Ascending aorta (tissue), 2 donors: ENCODE measurements at places on chromosomes 2 and 18. TPM values are rescaled to one million over a fixed set of nuclear protein-coding genes. Genes with fewer than 3 reads are reported as not detected.
A peak's percentile ranks its signal among the peaks of the same experiment; 100 is the strongest.

DNA sequence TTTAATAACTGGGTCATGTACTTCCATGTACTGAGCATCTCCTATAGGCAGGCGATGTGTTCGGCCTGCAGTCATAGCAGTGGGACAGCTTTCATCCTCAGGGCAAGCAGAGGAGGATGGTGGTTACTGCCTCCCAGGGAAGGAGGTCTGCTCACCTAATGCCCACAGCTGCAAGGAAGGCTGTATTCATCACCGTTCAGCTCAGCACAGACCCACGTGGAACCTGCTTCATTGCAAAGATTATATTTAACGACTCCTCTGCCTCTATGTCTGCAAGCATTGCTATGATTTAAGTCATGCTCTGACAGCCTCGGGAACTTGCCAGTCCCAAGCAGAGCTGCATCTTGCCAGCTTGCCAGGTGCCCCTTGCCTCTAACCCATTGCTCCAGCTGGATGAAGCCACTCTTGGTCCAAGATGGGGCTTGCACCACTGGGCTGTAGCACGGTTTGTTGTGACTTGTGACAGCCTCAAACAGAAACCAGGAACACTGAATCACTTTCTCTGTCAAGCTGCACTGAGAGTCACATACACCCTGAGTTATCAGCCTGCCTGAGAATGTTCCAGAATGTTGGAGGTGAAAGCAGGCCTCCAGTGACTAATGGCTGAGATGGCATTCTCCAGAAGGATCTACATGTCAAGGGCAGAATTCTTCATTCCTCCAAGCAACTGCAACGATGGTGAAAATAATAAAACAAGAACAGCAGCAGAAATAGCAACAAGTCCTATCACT, 651.1 kb upstream of the ID2 start:
- DNase-seq: no peak

DNA sequence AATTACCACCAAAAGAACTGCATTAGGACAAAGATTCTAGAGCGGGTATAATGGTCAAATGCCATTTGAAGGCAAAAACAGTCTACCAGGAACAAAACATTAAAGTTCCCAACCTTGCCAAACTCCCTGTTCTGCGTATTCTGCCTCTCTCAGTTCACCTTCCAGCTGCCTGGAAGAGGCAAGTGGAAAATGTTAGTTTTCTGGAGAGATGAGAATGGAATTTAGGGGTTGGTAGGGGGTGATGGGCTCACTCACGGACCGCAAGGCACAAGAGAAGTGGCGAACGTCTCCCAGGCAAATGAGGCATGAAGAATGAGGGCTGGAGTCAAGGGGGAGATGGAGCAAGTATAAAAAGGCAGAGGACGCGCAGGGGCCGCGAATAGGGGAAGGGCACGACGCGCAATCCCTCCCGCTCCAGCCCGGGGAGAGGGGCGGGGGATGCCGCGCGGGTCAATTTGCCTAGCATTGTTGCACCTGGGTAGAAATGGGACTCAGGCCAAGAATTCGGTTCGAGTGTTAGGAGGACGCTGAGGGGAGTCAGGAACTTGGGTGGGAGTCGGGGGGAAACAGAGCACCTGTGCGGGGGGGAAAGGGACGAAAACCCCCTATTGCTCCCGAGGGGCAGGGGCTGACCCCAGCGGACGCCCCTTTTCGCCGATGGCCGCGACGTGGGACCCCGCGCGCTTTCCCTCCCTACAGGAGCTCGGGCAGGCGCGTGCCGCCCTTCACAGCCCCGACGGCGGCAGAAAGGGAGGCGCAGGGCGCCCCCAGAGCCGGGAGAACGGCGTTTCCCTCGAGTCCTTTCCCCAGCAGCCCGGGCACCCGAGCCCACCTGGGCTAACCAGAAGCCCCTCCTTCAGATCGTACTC, 573 bp downstream of the PAIP2B start:
- DNase-seq: no peak

- no peak for DNase-seq
These were observed 18.5 kb upstream of the SEMA4C start for GRCh38 chr2:96888072-96889011.

DNA sequence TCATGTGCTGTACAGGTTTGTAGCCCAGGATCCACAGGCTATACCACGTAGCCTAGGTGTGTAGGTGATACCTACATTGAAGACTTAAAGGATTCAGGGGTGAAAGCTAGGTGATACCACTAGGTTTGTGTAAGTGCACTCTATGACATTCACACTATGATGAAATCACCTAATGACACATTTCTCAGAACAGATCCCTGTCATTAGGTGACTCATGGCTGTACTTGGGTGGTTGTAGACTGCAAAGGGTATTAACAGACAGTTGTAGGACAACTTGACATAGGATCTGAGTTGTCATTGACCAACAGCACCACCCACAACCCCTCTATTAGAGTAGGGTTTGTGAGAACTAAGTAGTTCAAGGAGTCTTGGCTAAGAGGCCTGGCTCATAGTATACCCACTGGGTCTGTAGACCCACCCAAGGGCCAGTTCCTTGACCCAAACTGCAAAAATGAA, 27.7 kb upstream of the SMCHD1 start:
- DNase-seq: no peak

DNA sequence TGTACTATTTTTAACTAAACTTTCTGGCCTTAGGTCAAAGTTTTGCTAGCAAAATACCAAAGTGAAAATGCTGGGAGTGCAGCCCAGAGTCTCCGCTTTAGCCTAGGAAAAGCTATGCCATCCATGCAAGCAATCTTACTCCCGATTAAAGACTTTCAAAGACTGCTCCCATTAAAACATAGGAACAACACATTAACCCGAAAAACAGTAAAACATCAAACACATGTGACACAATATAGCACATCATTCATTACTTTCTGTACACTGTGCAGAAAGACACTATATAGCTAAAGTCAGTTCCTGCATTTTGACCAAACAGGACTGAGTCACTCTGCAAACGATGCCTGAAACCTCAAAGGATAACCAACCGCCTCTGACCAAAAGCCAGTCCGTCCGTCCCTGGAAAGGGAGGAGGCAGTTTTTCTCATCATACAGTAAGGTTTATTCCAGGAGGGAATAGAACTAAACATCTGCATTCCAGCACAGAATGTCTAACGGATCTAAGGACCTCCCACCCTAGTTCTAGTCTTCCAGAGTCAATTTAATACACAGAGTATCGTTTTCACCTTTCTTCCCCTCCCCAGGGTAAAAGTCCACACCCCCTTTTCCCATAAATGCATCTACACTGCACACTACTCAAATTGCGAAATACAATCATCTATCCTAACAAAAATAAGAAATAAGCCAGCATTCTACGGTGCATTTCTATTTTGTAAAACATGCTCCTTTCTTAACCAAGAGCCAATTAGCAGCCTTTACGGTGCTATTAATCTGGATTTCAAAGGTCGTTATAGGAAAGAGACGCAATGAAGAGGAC, 1.7 kb downstream of the ROCK2 start:
- DNase-seq: peak; percentile 70

TMEM37 gene
- total RNA-seq: 2.3 TPM

KIF1A gene
- total RNA-seq: 0.11 TPM

POTEJ gene
- total RNA-seq: not detected

COL3A1 gene
- 411 TPM for total RNA-seq

DNA sequence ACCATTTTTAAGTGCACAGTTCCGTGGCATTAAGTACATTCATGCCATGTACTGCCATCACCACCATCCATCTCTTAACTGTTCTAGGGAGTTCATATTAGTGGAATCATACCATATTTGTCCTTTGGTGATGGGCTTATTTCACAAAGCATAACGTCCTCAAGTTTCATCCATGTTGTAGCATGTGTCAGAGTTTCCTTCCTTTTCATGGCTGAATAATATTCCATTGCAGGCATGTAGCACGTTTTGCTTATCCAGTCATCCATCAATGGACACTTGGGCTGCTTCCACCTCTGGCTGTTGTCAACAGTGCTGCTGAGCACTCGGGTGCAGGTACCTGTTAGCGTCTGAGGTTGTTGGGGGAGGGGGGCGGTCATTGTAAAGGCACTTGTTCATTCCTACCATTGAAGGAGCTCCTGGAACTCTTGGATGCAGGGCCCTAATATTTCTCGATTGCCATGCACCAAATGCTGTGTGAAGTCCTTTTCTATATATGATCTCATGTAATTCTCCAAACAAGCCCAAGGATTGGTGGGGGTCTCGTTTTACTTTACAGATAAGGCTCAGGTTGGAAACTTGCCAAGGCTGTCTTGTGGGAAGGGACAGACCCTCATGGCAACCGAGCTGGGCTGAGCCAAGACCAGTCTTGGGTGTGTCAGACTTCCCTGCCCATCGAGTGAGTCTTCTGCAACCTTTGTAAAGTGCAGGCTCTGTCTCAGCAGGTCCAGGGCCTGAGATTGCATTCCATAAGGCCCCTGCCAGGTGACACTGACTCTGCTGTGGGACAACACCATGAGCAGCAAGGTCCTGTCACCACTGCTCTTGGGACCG, 42.9 kb upstream of the SH3RF3 start:
- no peak for DNase-seq

DNA sequence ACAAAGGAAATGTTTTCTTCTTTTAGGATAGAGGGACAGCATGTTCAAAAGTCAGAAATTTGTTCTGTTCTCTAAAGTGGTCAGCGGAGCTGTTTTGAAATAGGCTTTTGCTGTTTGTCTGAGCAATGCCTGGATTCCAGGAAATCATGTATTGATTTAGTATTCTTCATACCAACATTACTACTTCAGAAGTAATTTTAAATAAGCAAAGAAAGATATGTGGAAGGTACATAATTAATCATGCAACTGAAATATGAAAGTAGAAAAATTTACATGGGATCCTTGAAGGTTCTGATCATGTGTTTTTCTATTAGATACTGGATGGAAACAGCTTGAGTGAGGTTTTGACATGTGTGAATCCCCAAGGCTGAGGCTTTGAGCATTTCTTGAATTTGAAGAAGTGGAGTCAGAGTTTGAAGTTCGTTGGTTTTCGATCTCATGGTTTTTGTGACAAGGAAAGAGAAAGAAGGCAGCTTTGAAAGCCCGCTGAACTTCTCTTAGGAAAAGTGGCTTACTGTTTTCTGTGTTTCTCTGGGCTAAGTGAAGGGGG, 220.0 kb downstream of the LDLRAD4 start:
- DNase-seq: no peak

DNA sequence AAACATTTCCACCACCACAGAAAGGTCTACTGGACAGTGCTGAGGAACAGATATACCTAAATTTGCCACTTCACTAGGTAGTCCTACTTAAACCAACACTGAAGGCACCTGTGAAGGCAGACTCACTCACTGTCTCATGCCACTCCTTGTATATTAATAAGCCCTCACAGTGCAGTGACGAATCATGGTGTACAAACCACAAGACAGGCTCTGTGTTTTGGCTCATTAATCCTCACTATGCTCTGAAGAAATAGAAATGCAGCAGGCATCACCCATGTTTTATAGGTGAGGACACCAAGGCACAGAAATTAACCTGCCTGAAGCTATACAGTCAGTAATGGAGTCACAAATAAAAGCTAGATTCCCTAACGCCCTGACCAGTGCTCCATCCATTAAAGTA, 44.3 kb downstream of the BARD1 start:
- DNase-seq: no peak

DNA sequence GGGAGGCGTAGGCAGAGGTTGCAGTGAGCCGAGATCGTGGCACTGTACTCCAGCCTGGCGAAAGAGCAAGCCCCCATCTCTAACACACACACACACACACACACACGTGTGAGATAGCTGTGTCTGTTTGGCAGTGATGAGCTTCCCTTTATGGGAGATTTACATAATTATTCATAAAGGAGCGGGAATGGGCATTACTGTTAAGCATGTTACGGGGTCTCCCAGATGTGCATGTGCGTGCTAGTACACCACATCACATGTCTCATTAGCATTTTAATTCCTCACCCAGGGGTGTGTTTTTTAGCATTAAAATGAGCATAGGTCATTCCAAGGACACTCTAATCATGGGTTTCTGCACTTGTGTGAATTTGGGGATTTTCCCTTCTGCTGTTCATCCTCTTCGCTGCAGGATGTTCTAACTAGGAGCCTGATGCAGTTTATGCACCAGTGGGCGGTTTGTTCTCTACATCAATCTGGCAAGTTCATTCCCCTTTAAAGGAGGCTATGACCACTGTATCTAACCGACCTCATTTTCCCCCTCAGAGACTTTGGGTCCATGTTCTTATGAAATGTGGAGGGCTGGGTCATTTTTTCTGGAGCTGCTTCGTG, 1.0 kb upstream of the FAM178B start:
- no peak for DNase-seq

FIGN gene
- total RNA-seq: 4.3 TPM

DNA sequence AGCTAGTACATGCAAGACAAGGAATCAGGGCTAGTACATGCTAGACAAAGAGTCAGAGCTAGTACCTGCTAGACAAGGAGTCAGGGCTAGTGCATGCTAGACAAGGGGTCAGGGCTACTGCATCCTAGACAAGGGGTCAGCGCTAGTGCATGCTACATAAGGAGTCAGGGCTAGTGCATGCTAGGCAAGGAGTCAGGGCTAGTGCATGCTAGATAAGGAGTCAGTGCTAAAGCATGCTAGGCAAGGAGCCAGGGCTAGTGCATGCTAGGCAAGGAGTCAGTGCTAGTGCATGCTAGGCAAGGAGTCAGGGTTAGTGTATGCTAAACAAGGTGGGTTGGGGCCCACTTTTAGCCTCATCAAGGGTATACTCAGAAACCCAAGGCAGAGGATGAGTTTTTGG, 90.1 kb upstream of the FAM136A start:
- no peak for DNase-seq

STAM2 gene
- 4.0 TPM for total RNA-seq

UGT1A9 gene
- total RNA-seq: not detected

SERPINB12 gene
- 0.32 TPM for total RNA-seq

DNA sequence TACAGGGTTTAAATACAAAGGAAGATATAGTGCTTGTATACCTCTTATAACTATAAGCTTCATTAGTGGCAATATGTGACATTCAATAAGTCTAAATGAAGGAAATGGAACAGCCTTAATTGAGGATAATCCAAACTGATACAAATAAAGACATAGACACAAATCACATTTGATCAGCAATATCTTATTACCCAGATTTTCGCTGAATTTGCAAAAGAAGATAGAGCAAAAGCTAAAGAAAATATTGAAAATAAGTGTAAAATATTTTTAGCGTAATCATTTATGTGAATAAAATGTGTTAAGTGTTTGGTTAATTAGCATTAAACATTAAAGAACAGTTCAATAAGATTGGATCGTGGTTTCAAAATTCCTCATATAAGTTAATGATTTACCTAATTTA, 51.2 kb downstream of the CCDC148 start:
- DNase-seq: no peak

FAM237A gene
- not detected for total RNA-seq

GRCh38 chr2:47842846-47843245, 59.9 kb downstream of the MSH6 start:
- DNase-seq: no peak

ANKRD62 gene
- not detected for total RNA-seq

DNA sequence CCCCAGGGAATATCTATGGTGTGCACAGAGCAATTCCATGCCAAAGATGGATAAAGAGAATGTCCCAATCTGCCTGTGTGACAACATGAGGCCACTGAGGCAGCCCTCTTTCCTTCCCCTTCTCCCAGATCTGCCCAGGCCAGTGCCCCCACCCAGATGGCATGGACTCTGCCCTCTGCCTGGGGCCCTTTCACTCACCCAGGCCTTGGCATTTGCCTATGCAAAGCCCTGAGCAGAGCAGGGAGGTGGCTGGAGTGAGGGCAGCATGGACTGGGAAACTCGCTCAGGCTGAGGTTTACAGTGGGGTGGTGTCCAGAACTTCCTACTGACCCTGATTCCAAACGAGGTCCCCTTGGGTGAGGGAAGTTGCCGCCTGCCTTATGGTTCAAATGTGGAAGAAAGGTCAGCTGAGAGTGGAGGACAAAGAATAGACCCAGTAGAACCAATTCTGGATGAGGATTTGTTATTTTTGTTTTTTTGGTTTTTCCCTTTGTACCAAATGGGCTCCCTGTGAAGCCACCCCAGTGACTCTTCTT, 8.9 kb downstream of the SH2D6 start:
- DNase-seq: no peak

GRCh38 chr18:54958704-54959625, at the start of gene CCDC68:
CCDC68 (minus strand) TSS chr18:54959461; CDS start chr18:54942791, 16,670 bp downstream.
- no peak for DNase-seq
